ENCODE measurements at places on chromosomes 3 and 15.

- DNase-seq: no peak
Observed at GRCh38 chr3:65354880-65355279, 667.1 kb upstream of the ADAMTS9 start.

- no peak for DNase-seq
Observed at GRCh38 chr15:57114070-57114469, 195.6 kb downstream of the TCF12 start.

DNA sequence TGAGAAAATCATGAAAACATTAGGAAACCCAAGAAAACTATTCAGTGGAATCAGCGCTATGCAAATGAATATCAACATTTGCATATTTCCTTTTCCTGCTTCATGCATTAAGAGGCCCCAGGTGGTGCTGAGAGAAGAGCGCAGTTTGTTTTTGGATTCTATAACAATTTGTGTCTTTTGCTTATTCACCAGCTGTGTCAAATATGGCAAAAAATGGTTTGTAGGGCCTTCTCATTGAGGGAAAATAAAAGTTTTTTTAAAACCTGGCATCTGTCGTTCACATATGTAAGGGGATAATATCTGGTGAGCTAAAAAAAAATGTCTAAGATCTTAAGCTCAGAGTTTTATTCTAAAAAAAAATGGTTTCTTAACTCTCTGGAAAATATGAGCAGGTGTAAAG, 122.5 kb upstream of the ROBO2 start:
- no peak for DNase-seq

GRCh38 chr3:136979684-136980083, 21.9 kb downstream of the IL20RB start:
- DNase-seq: no peak

DNA sequence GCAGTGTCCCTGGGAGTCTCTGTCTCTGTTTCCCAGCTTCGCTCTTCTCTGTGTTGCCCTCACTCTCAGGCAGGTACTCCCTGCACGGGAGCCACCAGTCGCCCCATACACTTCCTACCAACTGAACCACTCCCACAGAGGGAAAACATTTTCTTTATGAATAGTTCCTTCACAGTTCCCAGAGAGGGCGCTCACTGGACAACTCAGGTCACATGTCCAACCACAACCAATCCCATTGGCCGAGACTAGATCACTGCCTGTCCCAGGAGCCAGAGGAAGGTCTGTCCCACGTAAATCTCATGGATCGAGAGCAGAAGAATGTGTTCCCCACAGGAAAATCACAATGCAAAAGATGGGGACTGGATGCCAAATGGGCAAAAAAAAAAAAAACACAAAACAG, 26.1 kb downstream of the GRK7 start:
- no peak for DNase-seq

DNA sequence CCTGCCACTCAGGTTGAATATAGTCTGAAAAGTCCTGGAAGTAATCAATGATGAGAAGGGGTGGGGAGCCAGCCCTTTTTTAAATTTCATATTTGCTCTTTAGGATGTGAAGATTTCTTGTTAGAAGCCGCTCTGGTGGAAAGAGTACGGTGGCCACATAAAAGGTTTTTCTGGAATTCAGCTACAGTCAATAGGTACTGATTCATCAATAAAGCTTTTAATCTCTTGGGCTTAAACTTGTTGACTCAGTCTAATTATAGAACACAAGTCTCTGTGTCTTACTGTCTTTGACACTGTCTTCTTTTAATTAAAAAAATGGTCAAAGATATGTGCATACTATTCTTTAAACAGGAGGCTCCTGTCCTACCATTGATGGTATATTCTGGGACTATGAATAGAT, 99.9 kb upstream of the TP63 start:
- no peak for DNase-seq

- no peak for DNase-seq
Observed at GRCh38 chr3:62128051-62128450, 245.3 kb downstream of the FEZF2 start.

- DNase-seq: no peak
Observed at GRCh38 chr15:99441871-99442251, 123.9 kb upstream of the MEF2A start.

- no peak for DNase-seq
Observed at GRCh38 chr15:21271566-21271965, 168.7 kb downstream of the POTEB3 start.

DNA sequence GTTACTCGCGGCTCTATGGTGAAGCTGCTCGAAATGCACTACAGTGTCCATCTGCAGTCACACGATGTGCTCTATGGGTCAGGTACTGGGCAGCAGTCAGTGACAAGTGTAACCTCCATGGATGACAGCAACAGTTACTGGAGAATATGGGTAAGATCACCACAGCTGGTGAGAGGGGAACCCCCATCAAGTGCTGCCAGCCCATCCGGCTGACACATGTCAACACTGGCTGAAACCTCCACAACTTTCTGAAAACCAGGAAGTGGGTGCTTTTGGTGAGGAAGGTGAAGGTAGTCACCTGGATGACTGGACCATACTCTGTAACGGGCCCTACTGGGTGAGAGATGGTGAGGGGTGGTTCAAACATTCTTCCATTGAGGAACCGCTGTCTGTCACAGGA, 87.4 kb upstream of the C15orf39 start:
- DNase-seq: no peak

DNA sequence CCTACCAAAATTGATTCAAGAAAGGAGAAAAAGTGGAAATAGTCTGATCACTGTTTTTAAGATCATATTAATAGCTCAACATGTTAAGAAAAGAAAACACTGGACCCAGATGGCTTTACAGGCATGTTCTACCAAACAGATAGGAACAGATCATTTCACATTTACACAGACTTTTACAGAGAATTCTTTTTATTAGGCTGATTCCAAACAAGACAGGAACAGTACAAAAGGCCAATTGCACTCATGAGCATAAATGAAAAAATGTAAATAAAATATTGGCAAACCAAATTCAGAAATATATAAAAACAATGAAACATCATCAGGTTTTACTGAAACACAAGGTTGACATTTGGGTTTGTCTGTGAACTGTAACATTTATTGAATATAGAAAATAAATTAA, 106.5 kb downstream of the WNT5A start:
- no peak for DNase-seq

GRCh38 chr3:141659821-141660613, 78.1 kb upstream of the RNF7 start:
- no peak for DNase-seq

- DNase-seq: no peak
Observed at GRCh38 chr3:52479877-52480575, 15.1 kb upstream of the STAB1 start.

DNA sequence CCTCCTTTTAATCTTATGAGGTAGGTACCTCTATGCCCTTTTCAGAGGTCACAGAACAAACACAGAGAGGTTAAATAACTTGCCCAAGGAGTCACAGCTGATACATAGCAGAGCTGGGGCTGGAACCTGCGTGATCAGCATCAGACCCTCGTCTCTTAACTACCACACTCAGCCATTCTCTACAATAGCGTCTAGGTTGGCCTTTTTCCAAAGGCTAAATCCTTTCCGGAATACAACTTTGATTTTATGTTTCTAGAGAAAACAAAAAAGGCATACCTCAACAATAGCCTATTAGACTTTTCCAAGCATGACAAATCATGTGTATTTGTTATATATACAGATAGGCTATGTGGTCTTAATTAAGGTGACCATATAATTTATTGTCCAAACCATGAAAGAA, 187.2 kb downstream of the RORA start:
- no peak for DNase-seq

- no peak for DNase-seq
Observed at GRCh38 chr3:193827040-193827669, 234.1 kb downstream of the OPA1 start.

DNA sequence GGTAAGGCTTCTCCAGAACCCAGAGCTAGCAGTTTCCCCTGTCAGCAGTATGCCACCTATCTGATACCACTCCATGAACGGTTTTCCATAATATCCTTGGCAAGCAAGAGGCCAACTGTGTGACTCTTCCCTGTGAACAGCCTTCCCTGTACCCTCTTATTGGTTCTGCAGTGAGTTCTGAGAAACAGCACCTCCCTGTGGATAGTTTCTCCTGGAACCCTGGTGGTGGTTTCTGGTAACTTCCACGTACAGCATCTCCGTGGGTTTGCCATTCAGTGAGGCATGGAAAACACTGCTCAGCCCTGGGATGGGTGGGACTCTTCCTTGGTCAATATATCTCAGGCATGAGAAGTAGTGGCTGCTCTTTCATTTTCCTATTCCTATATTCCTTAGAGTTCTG, 19.4 kb upstream of the SERPINI2 start:
- DNase-seq: no peak

- no peak for DNase-seq
Observed at GRCh38 chr15:70246623-70247220, 149.0 kb upstream of the TLE3 start.

GRCh38 chr15:93235926-93236780, 147.1 kb upstream of the RGMA start:
- DNase-seq: no peak

GRCh38 chr15:82830427-82831173, 21.2 kb downstream of the WHAMM start:
- DNase-seq: no peak

- peak; percentile 94 for DNase-seq
Observed at GRCh38 chr3:52770496-52771333, at the start of gene NEK4. Gene NEK4, minus strand, starts transcription at chr3:52770940. Its CDS starts 194 bp downstream, at chr3:52770746.

GRCh38 chr15:81050805-81051204, 50.1 kb downstream of the TLNRD1 start:
- DNase-seq: no peak

DNA sequence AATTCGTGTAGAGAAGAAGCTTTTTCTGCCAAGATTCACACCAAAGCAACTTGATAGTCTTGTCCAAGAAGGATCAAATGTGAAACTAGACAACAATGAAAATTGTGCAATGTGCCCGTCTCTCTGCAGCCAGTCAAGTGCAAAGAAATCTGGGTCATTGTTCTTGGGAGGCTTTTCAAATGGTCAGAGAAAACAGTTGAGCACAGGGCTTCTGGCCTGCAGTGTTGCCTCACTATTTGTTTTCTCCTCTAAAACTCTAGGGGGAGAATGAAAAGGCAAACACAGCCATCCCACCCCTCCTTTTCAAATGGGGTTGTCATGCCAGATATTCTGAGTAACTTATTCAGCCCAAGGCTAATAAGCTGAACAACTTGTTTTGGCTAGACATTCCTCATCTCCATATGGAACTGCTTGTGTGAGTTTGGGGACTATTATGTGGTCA, 417.6 kb upstream of the CDIN1 start:
- DNase-seq: no peak

- no peak for DNase-seq
Observed at GRCh38 chr3:97901313-97902248, 70.7 kb downstream of the RIOX2 start.

GRCh38 chr3:177448987-177449359, 251.7 kb upstream of the TBL1XR1 start:
- DNase-seq: no peak

- DNase-seq: no peak
Observed at GRCh38 chr3:54530944-54531343, 396.9 kb downstream of the LRTM1 start.

GRCh38 chr3:6709178-6709577, 151.7 kb upstream of the GRM7 start:
- no peak for DNase-seq

- DNase-seq: no peak
Observed at GRCh38 chr3:127053979-127054378, 71.1 kb downstream of the PLXNA1 start.

GRCh38 chr3:158140396-158140795, 30.5 kb downstream of the RSRC1 start:
- no peak for DNase-seq

DNA sequence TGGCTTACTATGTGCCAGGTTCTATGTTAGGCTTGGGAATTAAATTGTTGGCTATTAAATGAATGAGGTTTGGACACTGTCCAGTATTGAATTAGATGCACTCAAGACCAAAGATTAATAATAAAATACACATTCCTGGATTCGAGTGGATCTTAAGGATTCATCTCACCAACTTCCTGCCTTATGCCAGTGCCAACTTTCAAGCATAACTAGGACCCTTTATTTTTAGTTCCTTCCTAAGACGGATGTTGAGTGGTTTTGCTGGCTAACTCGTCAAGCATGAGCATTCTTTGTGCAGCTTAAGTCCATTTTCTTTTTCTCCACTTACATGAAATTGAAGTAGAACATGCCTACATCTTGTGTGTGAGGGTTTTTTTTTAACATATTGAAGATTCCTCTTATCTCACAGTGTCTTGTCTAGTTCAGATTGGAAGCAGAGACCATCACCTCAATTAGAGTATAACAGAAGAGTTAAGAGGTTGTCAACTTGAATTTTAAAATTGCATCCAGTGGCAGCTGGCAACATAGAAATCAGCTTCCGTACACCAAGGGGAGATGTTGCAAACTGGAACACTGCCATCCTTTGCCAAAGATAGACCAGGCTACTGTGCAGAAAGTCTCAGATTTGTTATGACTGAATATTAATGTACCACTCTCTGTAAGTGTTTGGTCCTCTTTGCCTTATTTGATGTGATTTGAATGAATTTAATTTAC, 106.3 kb upstream of the BFSP2 start:
- DNase-seq: no peak

GRCh38 chr15:31197497-31198414, 96.2 kb upstream of the TRPM1 start:
- DNase-seq: peak; percentile 69

GRCh38 chr3:15310491-15311370, 21.7 kb downstream of the SH3BP5 start:
- DNase-seq: peak; percentile 18

- no peak for DNase-seq
Observed at GRCh38 chr15:71003319-71003718, 110.7 kb downstream of the LRRC49 start.

DNA sequence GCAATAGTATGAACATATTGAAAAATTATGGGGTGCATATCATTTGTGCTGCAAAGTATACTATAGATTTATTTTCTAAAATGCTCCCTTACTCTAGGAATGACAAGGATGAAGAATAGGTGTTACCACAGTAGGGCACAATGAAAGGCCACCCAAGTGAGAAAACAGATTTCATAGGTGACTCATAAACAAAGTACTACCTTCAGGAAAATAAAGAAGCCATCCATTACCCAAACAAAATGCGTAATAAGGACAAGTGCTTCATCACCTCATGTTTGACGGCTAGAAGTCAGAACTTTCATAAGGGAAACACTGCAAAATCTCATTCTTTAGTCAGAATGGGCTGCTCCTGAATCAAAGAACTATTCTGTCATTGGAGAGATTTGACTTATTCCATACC, 116.6 kb downstream of the MFSD1 start:
- no peak for DNase-seq

- DNase-seq: peak; percentile 73
Observed at GRCh38 chr15:33201491-33202231, 7.1 kb upstream of the FMN1 start.

- no peak for DNase-seq
Observed at GRCh38 chr3:52827866-52828376, 2.6 kb downstream of the ITIH4 start.

DNA sequence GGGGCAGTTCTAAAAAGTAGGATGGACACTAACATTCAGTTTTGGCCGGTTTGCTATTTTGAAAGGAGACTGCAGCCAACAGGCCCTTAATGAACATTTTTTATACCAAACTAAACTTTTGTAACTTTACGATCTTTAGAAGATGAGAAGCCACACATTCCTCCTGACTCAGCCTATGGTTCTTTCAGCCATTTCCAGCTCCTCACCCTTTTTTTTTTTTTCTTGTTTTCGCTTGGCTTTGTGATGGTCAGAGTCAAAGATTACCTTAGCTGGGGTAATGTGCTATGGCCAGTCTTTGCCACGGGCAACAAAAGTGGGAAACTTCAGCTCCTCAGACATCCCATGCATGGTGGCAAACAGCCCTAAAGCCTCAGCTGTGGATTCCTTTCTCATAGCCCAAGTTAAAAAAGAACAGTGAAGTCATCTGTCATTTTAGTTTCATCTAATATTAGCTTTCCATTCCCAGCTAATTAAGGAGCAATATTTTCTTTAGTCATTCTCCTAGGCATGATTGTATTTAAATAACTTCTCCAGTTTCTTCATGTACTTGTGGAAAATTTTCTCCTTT, 368.7 kb downstream of the MFSD1 start:
- no peak for DNase-seq

Data from stimulated activated effector memory CD8-positive, alpha-beta T cell treated with anti-CD3 and anti-CD28 coated beads, Interleukin-12 subunit alpha, Interleukin-12 subunit beta, amount 100 ng/mL, for 72 hours (primary cell).